Left lobe of liver (tissue), 2 donors: ENCODE measurements at places on chromosomes 1 and 21. TPM values are rescaled to one million over a fixed set of nuclear protein-coding genes. Genes with fewer than 3 reads are reported as not detected.

EFNA3 gene
- 0.43 TPM for total RNA-seq

NEK2 gene
- 0.13 TPM for total RNA-seq

TSPEAR gene
- not detected for total RNA-seq

- DNase-seq: no peak
These were observed 354.3 kb upstream of the USP24 start for GRCh38 chr1:55569417-55569816.

- no peak for DNase-seq
These were observed 489 bp downstream of the CELSR2 start for GRCh38 chr1:109249654-109250401.

GRCh38 chr1:116986421-116987255 lies 14.9 kb upstream of the CD101 start:
- no peak for DNase-seq

GRCh38 chr1:112614460-112615065 lies 4.4 kb downstream of the ST7L start:
- DNase-seq: no peak

DNA sequence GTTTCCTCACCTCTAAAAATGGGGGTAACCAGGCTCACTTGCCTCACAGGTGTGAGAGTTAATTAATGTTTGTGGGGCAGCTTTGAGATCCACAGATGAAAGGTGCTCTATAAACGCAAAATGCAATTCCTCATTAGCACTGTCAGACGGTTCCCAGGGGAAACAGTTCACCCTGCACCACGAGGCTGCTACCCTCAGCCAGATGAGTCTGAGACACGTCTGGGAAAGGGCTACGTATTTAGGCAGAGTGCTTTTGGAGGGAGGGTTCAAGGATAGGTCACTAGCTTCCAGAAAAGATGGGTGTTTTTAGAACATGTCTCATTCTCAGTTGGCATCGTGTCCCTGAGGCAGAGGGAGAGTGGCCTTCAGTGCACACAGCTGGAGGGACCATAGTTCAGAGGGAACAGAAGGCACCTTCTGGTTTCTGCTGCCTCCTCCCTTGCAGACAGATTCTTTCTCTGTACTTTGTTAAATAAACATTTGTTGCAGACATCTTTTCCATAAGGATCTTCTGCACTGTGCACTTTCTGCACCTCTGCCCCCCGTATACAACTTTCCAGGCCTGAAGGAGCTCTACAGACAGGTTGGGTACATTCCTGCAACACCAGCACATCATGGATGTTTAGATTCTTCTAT lies 139.9 kb downstream of the CLIC6 start:
- DNase-seq: no peak

DNA sequence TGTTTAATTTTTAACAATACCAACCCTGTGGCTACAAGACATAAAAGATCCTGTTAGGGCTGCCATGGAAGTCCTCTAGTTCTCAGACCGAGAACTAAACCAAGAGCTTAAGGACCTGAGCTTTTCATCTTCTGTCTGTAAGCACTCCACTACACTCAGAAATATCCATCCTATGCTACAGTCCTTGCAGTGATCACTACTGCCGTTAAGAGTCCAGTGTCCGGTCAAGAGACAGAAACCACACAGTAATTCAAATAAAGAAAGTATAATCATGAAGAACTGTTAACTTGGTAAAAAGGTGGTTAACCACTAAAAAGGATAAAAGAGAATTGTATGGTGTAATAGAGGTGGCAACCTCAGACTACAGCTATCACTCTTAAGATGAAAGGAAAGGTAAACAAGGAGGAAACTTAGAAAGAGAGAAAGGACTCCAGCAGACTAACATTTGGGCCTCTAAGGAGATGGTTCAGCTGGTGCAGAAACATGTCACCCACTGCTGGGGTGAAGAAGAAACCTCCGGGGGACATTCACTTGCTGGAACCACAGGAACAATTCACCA lies 22.1 kb upstream of the PRDX6 start:
- DNase-seq: no peak
